NCI-H748 treated with DMSO at 0.1 percent for 48 hours (cell line): ENCODE measurements at places on chromosomes 6 and 20.

- DNase-seq = no peak
Observed at GRCh38 chr20:50285376-50286173, 94.9 kb downstream of the CEBPB start.

DNA sequence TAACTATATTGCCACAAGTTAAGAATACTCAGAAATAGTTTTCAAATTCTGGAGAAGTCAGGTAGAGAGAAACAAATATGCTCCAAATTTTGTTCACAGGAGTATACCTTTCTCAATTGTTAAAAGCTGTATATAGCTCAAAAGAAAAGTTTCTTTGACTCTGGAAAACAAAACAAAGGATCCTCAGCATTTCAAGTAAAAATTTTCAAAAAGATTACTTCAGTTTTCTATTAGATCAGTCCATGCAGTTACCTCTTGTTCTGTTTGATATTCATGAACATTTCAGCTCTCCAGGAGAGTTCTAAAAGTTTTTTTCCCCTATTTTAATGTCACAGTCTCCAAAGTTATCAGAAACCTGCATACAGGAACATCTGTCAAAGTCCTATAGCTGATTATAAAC lies 30.4 kb upstream of the ENTPD6 start:
- no peak for DNase-seq

GRCh38 chr20:4375881-4376280 lies 345.8 kb upstream of the PRND start:
- DNase-seq = no peak

DNA sequence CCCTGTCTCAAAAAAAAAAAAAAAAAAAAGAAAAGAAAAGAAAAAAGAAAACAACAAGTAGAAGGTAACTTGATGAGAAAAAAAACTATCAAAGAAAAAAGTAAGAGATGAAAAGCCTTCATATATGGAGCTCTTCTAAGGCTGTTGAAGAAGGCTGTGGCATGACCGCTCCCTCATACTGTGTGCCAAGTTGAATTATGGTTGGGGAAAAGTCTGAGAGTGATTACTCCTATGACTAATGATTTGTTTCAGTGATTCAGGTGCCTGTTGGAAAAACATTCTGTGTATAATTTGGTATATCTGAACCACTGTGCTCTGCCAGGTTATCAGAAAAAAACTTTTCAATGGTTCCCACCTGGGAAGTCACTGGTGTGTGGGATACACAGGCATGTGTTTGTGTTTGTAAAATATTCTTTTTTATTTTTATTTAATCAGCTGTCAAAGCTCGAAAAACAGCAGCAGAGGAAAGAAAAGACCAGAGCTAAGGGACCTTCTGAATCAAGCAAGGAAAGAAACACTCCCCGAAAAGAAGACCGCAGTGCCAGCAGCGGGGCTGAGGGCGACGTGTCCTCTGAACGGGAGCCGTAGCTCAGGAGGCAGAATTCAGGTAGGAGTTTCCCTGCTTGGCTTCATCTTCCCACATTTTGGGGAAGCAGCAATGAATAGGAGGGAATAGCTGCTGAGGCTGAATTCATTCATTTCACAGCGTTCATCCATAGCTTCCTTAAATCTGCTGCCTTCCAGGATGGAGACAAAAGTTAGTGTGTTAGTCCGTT lies 69.7 kb upstream of the SCP2D1 start:
- DNase-seq = no peak

GRCh38 chr6:82000551-82000950 lies 247.0 kb downstream of the IBTK start:
- DNase-seq = no peak

DNA sequence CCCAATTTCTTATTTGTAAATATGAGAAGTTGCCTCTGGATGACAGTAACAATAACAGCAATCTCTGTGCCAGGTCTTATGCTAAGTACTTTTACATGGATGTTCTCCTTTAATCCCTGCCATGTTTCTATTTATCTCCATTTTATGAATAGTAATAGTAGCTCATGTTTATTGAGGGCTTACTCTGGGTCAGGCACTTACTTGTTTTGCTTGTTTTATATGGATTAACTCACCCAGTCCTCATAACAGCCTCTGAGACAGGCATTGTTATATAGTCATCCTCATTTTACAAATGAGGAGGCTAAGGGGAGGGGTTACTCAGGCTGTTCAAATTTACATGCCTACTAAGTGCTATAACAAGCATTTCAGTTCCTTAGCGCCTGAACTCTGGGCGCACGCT lies 64.3 kb downstream of the ARID1B start:
- DNase-seq = no peak

- DNase-seq = no peak
Observed at GRCh38 chr6:33983109-33983716, 162.7 kb downstream of the GRM4 start.

DNA sequence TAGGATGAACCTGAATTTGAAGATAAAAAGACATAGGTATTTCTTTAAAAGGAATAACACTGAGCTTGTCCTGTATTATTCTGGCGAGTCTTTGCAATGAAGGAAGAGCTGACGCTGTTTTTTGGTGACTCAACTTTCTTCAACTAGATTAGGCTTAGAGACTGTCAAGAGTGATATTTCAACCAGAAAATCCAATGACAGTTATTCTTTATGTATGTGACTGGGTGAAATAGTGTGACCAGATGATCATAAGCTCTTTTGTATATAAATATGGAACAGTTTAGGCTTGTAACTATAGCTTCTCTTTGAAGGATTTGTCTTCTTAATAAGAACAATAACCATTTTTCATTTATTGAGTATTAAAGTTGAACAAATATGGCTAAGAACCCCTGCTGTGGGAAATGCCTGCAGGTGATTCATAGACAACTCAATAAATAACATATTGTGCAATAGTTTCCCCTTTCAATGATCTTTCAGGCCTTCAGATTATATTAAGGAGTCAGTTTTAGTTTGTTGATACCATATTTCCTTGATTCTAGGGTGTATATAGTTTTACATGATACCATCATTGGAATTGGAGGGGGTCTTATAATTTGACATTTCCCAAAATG lies 265.6 kb upstream of the JAG1 start:
- no peak for DNase-seq

DNA sequence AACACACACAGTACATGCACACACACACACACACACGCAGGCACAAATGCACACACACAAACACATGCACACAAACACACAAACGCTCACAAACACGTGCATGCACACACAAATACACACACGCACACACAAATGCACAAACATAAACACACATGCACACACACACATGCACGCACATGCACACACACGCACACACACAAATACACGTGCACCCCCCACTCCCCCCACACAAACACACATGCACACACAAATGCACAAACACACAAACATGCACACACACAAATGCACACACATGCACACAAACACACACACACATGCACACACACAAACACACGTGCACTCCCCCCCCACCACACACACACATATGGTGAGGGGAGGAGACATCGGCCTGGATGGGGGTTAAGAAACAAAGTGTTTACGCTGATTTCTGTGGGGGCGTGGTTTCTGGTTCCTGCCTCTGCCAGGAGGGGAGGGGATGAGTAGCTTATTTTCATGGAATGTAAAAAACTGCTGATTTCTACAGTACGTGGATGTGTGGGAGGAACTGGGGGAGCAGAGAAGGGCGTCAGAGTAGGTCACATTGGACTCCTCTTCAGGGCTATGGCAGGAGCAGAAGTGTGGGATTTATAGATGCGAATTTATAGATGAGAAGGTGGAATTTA lies 607.2 kb downstream of the QKI start:
- no peak for DNase-seq

- no peak for DNase-seq
Observed at GRCh38 chr20:55714736-55715135, 290.6 kb downstream of the CBLN4 start.

DNA sequence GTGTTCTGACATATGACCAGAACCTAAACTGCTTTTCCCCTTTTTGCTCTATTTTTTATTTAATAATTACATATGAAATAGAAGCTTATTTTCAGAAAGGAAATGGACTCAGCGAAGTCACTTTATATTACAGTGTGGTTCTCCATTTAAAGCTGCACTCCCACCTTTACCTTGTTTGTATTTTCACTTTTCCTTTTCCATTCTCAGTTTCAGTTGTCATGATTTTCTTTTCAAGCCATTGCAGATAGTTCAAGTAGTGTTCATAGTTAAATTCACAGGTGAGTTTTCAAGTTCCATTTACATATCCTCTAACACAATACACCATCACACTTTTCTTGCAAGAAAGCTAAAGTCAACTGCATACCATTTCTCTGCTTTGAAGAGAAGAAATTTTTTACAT lies 400.2 kb downstream of the HACE1 start:
- DNase-seq = no peak

- no peak for DNase-seq
Observed at GRCh38 chr20:25044261-25044560, 13.7 kb downstream of the ACSS1 start.

DNA sequence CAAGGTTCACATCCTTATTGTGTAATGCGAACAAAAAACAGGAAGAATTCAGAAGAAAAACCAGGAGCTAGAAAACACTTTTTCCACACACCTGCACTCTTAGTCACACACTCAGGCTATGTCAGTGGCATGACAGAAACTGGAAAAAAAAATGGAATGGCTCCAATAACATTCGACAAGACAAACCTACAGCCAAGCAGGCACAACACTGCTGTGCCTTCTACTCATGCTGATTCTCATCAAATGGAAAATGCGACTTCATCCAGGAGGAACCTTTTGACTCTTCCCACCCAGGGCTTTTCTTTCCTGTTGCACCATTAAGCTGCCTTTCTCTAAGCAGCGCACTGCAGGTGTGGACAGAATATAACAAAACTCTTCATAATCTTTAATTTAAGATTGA lies 163.2 kb upstream of the BTBD3 start:
- DNase-seq = no peak

GRCh38 chr6:91161246-91161645 lies 574.4 kb upstream of the MAP3K7 start:
- DNase-seq = no peak

DNA sequence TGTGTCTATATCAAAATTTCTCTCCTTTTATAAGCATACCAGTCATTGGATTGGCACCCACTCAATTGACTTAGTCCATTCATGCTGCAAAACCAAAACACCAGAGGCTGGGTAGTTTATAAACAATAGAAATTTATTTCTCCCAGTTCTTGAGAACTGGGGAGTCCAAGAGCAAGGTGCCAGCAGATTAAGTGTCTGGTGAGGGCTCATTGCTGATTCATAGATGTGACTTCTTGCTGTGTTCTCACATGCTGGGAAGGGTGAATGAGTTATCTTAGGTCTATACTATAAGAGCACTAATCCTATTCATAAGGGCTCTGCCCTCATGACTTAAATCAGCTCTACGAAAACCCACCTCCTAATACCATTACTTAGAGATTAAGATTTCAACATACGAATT lies 501.4 kb downstream of the EPM2A start:
- DNase-seq = no peak

DNA sequence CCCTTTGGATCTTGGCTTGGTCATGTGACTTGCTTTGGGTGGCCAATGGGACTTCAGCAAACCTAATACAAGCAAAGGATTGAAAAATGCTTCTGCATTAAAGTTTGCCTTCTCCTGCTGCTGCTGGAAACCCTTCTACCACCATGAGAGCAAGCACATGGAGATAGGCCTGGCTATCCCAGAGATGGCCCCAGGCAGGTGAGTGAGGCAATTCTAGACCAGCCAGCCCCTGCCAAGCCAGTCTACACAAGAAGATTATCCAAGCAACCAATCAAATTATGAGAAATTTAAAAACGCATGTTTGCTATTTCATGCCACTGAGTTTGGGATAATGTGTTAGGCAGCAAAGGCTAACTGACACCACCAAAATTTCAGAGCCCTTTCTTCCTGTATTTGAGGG lies 274.3 kb downstream of the TFAP2C start:
- DNase-seq = no peak

GRCh38 chr6:91865889-91866288 lies 1279.0 kb upstream of the MAP3K7 start:
- no peak for DNase-seq

DNA sequence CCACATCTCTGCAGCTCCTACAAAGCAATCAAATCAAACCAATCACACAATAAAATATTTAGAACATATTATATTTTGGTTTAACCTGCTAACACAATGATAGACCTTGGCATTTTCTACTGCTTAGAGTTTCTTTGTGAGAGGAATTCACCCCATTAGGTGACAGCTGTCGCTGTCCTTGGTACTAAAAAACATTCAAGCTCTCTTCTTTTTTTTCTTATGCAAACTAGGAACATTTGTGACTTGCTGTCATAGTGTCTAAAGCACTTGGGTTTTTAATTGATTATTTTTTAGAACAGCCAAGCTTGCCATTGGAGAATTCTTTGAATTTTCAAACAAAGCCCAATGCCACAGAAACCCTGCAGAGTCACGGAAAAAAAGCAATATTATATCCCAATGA lies 46.4 kb downstream of the CNR1 start:
- DNase-seq = no peak

DNA sequence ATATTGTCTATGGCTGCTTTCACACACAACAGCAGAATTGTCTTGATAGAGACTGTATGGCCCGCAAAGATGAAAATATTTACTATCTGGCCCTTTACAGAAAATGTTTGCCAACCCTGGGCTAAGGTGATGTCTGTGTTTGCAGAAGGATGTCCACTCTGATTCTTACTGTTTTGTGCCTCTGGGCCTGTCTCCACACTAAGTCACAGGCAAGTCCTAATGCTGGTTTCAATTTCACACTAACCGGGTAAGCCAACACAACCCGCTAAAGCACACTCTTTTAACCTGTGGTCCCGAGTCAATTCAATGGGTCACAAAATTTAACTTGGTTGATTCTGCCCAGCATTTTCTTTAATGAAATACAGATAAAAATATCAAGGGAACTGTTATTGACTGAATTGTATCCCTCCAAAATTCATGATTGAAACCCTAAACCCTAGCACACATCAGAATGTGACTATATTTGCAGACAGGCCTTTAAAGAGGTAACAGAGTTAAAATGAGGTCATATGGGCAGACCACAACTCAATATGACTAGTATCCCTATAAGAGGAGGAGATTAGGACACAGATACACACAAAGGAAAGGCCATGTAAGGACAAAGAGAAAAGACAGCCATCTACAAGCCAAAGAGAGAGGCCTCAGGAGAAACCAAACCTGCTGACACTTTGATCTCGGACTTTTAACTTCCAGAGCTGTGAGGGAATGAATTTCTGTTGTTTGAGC lies 78.4 kb downstream of the FYN start:
- DNase-seq = no peak

- no peak for DNase-seq
Observed at GRCh38 chr6:125154761-125155135, 1.2 kb downstream of the TPD52L1 start.
